ENCODE measurements at places on chromosomes 4 and X. TPM values are rescaled to one million over a fixed set of nuclear protein-coding genes. Genes with fewer than 3 reads are reported as not detected.
A peak's percentile ranks its signal among the peaks of the same experiment; 100 is the strongest.

SMIM31 gene
- total RNA-seq, result not detected

MND1 gene
- 42.2 TPM for total RNA-seq

MAGEA4 gene
- not detected for total RNA-seq

NLGN4X gene
- 17.6 TPM for total RNA-seq

FIP1L1 gene
- total RNA-seq, result 88.5 TPM

GRCh38 chr4:155062948-155063347 lies 145.5 kb upstream of the NPY2R start:
- no peak overlapping the region for H3K4me3 ChIP-seq
- no peaks in the 10 kb centered on the region for H3K4me1 ChIP-seq
- no peaks in the 10 kb centered on the region for H3K36me3 ChIP-seq
- no peak overlapping the region for H3K27ac ChIP-seq
- no peaks in the 10 kb centered on the region for H3K27me3 ChIP-seq

DNA sequence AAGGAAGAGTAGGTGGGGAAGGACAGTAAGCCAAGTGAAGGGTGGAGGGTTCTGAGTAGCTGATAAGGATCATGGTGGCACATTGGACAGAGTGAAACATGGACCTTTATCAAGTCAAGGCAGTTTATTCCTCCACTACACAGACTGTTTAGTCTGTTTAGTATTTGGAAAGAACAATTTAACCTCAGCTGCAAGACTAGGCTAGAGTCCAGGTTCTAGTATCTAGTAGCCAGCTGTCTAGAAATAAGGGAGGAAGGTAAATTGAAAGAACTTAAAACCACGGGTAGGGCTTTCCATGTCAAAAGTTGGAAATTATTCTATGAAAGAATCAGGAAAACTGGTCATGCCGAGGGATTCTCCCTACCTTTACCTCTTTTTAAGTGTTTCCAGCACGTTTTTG lies 140.1 kb upstream of the MED14 start:
- H3K27ac ChIP-seq, result no peak overlapping the region
- DNase-seq, result no peak
- H3K4me1 ChIP-seq, result peaks cover 16% of the 10 kb centered on the region

DNA sequence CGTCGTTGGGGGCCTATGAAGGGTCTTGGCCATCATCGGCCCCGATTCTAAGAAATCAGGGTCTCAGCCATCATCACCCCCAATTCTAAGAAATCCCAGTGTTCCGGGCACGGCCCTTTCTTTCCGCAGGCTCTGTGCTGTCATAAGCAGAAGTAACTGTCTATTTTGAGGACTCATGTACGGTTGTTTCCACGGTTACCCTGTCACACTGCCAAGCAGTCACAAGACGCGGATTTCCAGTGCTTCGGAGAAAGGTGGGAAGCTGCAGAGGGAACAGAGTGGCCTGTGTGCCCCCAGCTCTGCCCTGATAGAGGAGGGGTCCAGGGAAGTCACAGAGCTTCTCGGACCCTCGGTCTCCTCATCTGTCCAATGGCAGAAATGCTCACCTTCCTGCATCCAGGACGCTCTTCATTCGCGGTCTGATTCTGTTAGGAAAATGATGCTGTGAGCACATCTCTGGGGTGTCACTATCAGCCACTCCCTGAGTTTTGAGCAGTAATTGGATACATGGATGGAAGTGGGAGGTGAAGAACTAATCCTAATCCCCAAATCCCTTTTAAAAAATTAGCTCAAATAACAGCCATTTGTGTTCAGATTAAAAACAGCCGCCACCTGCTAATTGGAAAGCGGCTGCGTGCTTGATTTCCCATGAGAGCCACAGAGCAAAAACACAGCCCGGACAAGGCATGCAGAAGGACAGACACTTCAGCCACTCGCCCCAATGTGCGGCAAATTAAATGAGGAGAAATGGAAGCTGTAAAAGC lies 73.1 kb downstream of the WFS1 start:
- H3K36me3 ChIP-seq, result no peaks in the 10 kb centered on the region
- DNase-seq, result peak; percentile 59
- no peak overlapping the region for H3K4me3 ChIP-seq
- H3K27ac ChIP-seq, result no peak overlapping the region
- peaks cover 14% of the 10 kb centered on the region for H3K4me1 ChIP-seq

DNA sequence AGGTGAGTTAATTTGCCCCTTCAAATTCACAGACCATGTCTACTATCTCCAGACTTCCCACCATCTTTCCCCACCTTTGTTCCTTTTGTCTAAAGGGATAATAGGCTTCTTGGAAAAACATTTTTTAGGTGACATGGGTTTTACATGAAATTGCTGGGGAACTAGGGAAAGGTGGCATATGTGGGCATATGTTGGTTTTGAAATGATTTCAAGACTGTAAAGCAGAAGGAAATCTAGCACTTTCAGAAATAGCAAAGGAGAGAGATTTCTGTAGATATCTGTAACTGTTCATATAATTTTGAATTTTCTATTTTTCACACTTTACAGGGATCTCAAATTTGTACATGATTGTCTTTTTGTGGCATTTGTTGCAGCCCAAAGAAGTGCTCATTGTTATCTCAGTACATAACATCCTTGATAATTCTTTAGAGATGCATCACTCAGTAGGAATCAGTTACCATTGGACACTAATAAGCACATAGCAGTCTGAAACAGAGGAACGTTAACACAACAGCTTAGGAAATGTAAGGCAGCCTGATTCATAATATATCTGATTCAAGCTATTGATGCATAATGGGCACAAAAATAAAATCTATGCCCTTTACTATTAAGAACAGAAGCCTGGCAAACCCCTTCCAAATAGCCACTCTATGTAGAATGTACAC lies 659.7 kb downstream of the CENPC start:
- no peaks in the 10 kb centered on the region for H3K4me1 ChIP-seq
- H3K36me3 ChIP-seq, result no peaks in the 10 kb centered on the region
- no peaks in the 10 kb centered on the region for H3K27me3 ChIP-seq
- no peak overlapping the region for H3K4me3 ChIP-seq
- no peak overlapping the region for H3K27ac ChIP-seq

- H3K27ac ChIP-seq, result no peak overlapping the region
- H3K4me3 ChIP-seq, result no peak overlapping the region
- peaks cover 24% of the 10 kb centered on the region for H3K4me1 ChIP-seq
- no peaks in the 10 kb centered on the region for H3K36me3 ChIP-seq
Measured at GRCh38 chr4:151712777-151713176, 48.0 kb downstream of the GATB start.

- no peaks in the 10 kb centered on the region for H3K36me3 ChIP-seq
- H3K27me3 ChIP-seq, result no peaks in the 10 kb centered on the region
- H3K4me3 ChIP-seq, result no peak overlapping the region
Measured at GRCh38 chrX:88202149-88202548, 544.9 kb upstream of the CPXCR1 start.

- peak; percentile 2 for DNase-seq
- peak overlapping the region; percentile 86 for H3K4me3 ChIP-seq
- H3K4me1 ChIP-seq, result peaks cover 17% of the 10 kb centered on the region
- no peaks in the 10 kb centered on the region for H3K27me3 ChIP-seq
- H3K27ac ChIP-seq, result peak overlapping the region; percentile 96
- H3K36me3 ChIP-seq, result no peaks in the 10 kb centered on the region
Measured at GRCh38 chr4:106316773-106317409, 541 bp downstream of the AIMP1 start.

- no peaks in the 10 kb centered on the region for H3K36me3 ChIP-seq
- H3K4me1 ChIP-seq, result no peaks in the 10 kb centered on the region
- no peaks in the 10 kb centered on the region for H3K27me3 ChIP-seq
- no peak for DNase-seq
- H3K27ac ChIP-seq, result no peak overlapping the region
Measured at GRCh38 chrX:116226665-116227484, 56.3 kb downstream of the AGTR2 start.

DNA sequence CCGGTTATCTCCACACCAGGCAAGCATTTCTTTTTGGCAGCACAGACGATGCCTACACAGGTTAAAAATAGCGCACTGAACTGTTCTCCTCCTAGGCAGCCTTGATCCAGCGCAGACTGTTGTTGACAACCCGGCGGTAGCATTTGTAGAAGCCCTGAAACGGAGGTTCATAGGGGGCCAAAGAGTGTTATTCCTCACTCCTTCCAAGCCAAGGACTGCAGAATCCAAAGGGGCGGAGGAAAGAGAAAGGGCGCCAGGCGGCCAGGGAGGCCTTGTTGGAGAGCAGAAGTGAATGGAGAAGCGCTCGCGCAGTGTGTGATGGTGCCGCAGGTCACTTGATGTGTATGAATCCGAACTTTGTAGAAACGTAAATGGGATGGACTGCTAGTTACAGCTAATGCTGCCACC lies 82.7 kb downstream of the TENM3 start:
- no peak overlapping the region for H3K27ac ChIP-seq
- H3K4me1 ChIP-seq, result peaks cover 21% of the 10 kb centered on the region
- DNase-seq, result no peak
- H3K4me3 ChIP-seq, result no peak overlapping the region

GRCh38 chrX:106611679-106612392 lies at the start of gene RADX:
RADX (plus strand) TSS chrX:106611978; CDS start chrX:106612081, 103 bp downstream.
- no peaks in the 10 kb centered on the region for H3K4me1 ChIP-seq
- DNase-seq, result peak; percentile 93
- H3K27me3 ChIP-seq, result peaks cover 41% of the 10 kb centered on the region
- H3K4me3 ChIP-seq, result peak within 1 kb of the TSS; percentile 57
- H3K27ac ChIP-seq, result no peak within 1 kb of the TSS

- no peak for DNase-seq
- H3K27me3 ChIP-seq, result no peaks in the 10 kb centered on the region
- H3K4me3 ChIP-seq, result no peak overlapping the region
Measured at GRCh38 chrX:107676559-107677378, 48.5 kb downstream of the PRPS1 start.

GRCh38 chr4:4217113-4217512 lies 9.6 kb downstream of the OTOP1 start:
- no peak overlapping the region for H3K27ac ChIP-seq
- H3K4me3 ChIP-seq, result no peak overlapping the region
- no peaks in the 10 kb centered on the region for H3K4me1 ChIP-seq
- no peak for DNase-seq
- peaks cover 21% of the 10 kb centered on the region for H3K27me3 ChIP-seq

DNA sequence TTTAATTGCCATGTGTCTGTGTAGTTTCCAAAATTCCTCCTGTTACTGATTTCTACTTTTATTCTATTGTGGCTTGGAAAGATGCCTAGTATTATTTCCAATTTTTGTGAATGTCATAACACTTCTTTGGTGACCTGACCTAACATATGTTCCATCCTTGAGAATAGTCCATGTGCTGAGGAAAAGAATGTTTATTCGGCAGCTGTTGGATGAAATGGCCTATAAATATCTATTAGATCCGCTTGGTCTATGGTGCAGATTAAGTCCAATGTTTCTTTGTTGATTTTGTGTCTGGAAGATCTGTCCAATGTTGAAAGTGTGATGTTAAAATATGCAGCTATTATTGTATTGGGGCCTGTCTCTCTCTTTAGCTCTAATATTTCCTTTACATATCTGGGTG lies 219.2 kb upstream of the HDX start:
- H3K27ac ChIP-seq, result no peak overlapping the region
- no peaks in the 10 kb centered on the region for H3K27me3 ChIP-seq
- DNase-seq, result no peak
- no peaks in the 10 kb centered on the region for H3K36me3 ChIP-seq
- no peak overlapping the region for H3K4me3 ChIP-seq

- H3K4me3 ChIP-seq, result no peak overlapping the region
- no peak overlapping the region for H3K27ac ChIP-seq
- no peaks in the 10 kb centered on the region for H3K27me3 ChIP-seq
- H3K36me3 ChIP-seq, result no peaks in the 10 kb centered on the region
- no peak for DNase-seq
Measured at GRCh38 chr4:104983615-104984179, 163.0 kb upstream of the TET2 start.

DNA sequence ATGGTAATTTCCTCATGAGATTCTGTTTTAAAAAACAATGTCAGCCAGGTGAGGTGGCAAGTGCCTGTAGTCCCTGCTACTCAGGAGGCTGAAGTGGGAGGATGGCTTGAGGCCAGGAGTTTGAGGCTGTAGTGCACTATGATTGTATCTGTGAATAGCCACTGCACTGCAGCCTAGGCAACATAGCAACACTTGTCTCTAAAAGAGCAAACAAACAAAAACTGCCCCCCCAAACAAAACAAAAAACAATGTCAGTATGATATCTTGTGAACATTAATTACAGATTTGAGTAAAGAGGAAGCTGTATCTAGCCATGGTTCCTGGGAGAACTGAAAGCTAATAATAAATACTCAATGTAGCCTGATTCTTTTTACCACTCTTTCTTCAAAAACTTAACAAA lies 6.8 kb upstream of the MSL3 start:
- H3K4me3 ChIP-seq, result no peak overlapping the region
- H3K4me1 ChIP-seq, result no peaks in the 10 kb centered on the region
- H3K36me3 ChIP-seq, result no peaks in the 10 kb centered on the region
- no peak overlapping the region for H3K27ac ChIP-seq
- no peak for DNase-seq
- H3K27me3 ChIP-seq, result peaks cover 4% of the 10 kb centered on the region

GRCh38 chr4:151906438-151906837 lies 145.6 kb upstream of the GATB start:
- no peak overlapping the region for H3K27ac ChIP-seq
- no peaks in the 10 kb centered on the region for H3K36me3 ChIP-seq
- no peaks in the 10 kb centered on the region for H3K4me1 ChIP-seq
- DNase-seq, result no peak

DNA sequence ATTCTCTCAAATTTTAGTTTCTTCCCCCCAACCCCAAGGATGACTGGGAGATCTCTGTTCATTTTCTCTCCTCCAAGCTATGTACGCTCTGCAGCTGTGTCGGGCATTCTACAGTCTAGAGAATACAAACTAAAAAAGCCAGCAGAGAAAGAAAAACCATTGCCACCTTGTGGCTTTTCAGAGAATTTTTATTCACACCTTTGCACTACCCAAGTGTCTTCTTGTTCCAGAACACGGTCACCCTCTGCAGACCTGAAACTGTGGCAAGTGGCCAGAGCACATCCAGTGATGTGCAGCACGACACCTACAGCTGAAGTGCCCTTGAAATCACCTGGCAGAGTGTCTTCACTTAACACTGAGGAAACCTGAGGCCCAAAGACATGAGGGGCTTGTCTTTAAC lies 68.6 kb downstream of the CHST7 start:
- H3K36me3 ChIP-seq, result no peaks in the 10 kb centered on the region
- no peak overlapping the region for H3K27ac ChIP-seq
- DNase-seq, result peak; percentile 12
- no peaks in the 10 kb centered on the region for H3K27me3 ChIP-seq
- H3K4me1 ChIP-seq, result peaks cover 4% of the 10 kb centered on the region

DNA sequence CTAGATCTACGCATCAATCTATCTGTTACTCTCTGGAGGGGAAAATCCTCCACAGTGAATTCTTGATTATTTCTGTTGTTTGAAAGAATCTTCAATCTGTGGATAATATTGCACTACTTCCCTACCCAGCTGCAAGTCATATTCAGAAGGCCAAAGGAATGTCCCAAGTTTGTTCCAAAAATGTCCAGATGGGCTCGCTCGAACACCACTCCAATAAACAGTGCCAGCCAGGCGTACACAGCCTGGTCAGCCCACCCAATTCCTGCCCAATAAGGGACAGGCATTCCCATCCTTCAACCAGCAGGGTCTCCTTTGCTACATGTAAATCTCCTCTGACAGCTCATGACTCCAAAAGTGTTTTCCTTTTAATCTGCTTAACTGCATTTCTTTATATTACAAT lies 80.7 kb upstream of the GPM6B start:
- H3K27me3 ChIP-seq, result no peaks in the 10 kb centered on the region
- H3K36me3 ChIP-seq, result no peaks in the 10 kb centered on the region
- H3K4me1 ChIP-seq, result peaks cover 4% of the 10 kb centered on the region
- H3K27ac ChIP-seq, result no peak overlapping the region
- no peak overlapping the region for H3K4me3 ChIP-seq
- no peak for DNase-seq
